ENCODE measurements at places on chromosomes 7 and 10.
A peak's percentile ranks its signal among the peaks of the same experiment; 100 is the strongest.

DNA sequence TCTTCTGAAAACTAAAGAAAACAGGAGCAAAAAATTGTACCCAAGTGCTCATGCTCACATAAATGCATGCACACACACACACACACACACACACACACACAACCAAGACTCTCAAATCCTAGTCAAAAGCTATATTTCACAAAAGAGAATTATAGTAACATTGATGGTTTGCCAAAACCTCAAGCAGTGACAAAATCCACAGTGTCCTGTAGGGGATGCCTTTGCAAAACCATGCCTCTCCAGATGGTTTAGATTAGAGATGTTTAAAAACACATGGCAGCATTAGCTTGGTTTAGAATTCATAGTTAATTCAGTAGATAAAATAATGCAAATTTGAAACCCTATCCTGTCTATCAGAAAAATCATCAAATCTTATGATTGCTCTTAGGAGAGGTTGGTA, 232.2 kb downstream of the DYNC1I1 start:
- DNase-seq: no peak

DNA sequence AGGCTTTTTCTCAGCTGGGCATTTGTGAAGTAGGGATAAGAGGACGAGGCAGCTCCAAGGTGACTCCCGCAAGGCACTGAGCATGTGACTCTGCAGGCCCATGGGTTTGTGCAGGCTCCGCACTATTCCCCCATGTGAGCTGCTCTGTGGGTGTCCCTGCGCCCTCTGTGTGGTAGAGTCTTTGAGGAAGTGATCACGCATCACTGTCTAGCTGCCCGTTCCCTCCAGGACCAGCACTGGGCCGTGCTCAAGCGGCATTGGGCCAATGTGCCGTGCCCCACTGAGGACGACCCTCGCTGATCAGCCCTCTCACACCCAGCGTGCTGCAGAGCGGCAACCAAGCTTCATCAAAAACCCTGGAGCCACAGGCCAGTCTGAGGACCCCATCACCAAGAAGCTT, 7.5 kb downstream of the PRKAG2 start:
- DNase-seq: no peak

DNA sequence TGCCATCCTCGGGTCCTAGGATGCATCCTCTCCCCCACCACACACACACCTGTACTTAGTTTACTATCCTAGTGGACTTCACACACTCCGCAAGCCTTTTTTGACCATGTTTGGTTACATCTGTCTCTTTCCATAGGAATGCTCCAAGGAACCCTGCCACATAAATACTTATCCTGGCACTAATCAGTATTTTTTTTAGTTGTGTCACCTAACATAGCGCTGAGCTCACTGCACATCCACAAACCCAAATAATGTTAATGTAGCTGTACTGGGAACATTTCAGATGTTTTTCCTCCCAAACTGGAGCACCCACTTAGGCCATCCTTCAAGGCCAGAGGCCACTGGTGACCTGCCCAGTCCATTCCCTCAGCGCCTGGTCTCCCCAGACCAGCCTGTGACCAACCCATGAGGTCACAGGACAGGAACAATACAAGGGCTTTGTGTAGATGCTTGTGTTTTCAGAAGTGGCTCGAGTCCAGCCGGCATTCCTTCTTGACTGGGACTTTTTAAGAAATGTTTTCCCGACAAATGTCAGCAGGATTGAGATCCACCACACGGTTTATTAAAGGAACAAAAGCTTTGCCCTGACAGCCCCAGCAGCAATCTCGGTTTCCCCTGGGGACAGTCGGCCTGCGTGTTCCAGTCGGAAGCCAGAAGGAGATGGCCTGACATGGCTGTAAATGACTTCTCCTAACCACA, 181.4 kb downstream of the JCAD start:
- DNase-seq: no peak

DNA sequence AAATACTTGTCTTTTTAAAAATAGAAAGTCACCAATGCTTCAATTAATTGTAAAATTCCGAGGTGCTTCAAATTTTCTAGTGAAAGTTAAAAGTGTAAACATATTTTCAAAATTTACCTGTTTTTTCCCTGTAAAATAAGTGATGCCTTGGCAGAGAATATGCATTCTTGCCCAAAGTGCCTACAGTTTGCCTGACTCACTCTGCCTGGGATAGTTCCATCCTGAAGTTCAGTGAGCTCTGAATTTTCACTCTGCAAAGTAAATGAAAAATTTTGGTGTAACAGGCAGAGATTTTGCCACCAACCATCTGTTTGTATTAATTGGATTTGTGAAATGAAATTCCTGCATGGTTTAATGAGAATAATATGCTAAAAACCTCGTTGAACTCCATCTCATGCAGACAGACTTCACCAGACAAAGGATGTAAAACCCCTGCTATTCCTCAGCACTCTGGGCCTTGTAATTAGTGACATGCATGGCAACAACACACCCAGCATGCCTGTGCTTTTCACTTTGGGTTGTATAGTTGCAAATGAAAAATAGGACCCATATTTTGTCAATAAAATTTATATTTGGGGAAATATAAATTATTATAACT, 117.4 kb upstream of the GNAI1 start:
- no peak for DNase-seq

DNA sequence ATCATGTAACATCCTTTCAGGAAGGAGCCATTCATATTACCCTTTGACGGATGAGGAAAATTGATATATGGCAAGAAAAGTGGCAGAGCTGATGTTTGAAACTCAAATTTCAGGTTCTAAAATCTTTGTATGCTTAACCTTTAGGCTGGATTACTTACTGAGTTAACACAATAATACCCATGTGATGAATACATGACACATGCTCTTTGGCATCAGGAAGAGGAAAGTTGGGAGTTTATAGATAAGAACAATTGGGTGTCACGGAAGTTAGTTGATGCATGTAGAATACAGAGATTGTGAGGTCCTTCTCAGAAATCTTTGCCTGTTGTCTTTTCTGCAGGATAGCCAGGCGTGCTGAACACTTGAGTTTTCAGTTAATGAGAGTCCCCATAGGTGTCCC, 572.1 kb upstream of the POM121L12 start:
- DNase-seq: no peak

- no peak for DNase-seq
Observed at GRCh38 chr10:130871406-130871805, 440.1 kb downstream of the TCERG1L start.

DNA sequence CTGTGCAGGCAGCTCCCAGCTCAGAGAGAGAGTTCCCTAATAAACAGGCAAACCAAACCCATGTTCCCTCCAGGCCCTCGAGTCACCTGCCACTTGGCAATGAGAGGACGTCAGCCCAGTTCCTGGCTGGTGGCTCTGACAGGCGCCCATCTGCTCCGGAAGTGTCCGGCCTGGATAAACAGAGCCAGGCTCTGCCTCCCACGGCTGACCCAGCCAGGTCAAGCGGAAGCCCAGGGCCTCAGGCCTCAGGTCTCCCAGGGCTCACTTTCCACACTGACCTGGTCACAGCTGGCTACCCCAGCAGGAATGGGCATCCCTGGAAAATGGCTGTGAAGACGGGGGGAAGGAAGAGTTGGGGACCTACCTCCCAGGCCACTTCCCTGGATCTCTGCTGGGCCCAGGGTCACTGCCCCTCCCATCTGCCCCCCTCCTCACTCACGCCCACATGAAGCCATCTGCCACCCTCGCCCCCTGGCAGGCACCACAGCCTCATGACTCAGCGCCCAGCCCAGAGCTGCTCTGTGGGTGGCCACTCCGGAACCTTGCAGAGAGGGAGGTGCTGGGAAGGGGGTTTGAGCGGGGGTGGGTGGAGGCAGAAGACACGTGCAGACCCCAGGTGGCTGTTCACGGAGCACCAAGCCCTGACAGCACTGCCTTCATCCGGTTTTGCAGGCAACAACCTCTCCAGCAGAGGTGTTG, 37.4 kb upstream of the DUSP5 start:
- DNase-seq: no peak

DNA sequence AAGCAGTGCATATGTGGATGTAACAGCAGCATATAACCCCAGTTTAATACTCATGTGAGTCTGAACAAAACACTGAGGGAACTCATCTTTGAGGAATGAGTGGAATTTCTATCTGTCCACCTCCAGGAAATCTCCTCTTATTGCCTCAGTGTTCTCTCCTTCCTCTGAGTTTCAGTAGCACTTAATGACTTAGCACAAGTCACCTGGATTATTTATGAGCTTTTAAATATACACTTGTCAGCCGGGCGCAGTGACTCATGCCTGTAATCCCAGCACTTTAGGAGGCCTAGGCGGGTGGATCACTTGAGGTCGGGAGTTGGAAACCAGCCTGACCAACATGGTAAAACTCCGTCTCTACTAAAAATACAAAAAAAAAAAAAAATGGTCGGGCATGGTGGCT, 4.3 kb downstream of the LRRC20 start:
- no peak for DNase-seq

GRCh38 chr7:13577566-13578145, 411.8 kb downstream of the ETV1 start:
- DNase-seq: no peak

DNA sequence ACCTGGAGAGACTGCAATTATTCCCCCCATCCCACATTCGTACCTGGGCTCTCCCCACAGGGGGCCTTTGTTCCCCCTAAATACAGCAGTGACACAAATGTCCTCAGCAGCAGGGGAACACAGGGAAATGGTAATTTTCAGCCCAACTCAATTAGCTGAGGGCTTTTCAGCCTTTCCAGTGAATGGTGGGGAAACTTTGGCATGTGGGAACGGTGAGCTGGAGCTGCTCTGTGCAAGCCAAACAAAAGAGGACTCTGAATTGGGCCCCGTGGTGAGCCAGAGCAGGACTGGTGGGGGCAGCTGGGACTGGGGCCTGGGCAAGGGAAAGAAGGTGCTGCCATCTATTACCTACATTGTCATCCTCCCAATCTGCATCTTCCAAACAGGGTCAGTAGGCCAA, 51.0 kb downstream of the FBXW4 start:
- no peak for DNase-seq

DNA sequence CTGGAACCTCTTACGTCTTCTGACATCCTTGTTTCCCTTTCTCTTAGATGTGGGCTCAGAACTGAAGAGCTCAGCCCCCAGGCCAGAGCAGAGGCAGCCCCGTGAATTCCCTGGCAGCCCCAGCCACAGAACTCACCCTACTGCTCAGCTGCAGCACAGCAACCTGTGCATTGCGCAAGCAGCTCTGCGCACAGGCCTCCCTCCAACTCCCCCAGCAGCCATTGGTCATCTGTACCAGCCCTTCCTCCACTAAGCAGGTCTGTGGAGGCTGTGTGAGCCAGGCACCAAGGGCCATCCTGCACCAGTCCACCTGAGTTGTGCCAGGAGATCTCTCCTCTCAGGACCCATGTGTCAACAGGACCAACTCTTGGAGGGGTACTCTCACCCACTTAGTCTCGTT, 54.5 kb downstream of the ZNF33B start:
- no peak for DNase-seq

GRCh38 chr7:21651697-21652096, 108.9 kb downstream of the DNAH11 start:
- DNase-seq: no peak

DNA sequence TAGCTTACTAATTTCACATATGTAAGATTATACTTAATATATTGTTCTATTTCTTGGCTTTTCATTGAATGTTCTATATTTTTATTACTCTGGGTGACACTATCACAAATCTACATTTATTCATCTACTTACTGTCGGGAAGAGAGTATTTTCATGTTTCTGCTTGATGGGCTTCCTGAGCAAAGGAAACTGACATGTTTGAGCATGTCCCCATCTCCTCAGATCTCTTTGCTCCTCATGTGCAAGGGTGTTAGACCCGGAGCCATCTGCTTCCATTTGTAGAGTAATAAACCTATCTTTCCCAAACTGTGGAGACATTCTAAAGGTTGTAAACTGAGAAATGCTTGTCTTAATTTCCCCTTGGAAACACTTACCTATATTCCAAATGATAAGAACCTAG, 103.5 kb downstream of the LSMEM1 start:
- DNase-seq: no peak

DNA sequence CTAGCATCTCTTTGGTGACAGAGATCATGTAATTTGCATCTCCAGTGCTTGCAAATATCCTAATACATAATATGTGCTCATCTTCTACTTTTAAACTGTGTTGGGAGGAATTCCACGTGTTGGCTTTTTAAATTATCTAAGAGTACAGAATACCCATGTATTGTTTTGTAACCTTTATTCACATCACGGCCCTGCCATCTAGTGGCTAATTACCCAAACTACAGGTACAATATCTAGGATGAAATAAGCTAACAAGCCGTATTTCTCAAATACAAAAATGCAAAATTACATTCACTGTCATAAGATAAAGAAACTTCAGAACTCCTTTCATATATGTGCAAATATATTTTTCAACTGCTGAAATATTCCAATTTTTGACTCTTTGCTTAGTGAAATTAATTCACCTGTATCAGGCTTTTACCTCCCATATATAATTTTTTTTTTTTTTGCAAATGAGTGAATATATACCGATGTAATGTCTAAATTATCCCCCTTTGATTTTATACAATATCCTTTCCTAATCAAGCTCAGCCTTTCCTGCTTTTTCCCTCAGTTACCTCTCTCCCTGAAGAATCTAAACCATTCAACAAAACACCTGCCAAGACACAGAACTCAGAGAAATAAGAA, 30.3 kb upstream of the LSM8 start:
- DNase-seq: peak; percentile 61

- DNase-seq: no peak
Observed at GRCh38 chr7:1531263-1531978, 919 bp downstream of the MAFK start.

DNA sequence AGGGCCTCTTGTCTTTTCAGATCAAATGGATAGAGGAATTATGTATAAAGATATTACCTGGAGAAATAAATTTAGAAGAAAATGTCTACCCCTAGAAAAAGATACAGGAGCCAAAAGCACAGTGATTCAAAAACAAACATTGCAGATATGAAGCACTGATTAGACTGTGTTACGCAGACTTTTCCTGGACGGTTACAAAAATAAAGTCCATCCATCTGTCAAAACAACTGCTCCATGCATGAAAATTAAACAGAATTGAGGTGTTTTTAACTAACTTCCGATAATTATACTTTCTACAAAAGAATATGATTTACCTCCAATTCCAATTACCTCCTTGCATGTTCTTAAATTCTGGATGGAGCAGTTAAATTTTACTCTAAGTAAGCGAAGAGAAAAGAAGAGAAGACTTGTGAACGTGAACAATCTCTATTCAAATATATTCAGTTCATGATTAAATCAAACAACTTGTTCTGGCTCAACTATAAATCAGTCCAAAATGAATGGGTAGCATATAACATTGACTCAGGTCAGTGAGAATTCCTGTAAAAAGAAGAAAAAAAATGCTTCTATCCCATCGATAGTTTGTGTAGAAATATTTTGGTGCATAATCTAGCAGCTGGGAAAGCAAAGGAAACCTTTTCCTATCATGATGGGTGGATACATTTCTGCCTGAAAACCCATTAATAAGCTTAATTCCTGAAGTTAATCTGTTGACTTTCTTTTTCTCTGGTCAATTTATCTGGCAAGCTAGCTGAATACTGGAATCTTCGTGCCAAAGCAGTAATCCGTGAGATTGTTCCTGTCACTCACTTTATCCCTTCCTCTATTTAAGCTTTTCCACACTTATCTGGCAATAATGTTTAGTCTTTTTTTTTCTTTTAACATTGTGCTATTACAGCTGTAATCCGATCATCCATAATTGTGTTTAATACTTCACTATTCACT, 80.4 kb downstream of the SEMA3A start:
- no peak for DNase-seq

Data from T47D (cell line).